Urinary bladder (tissue), 4 donors: ENCODE measurements at places on chromosomes 7 and 10. TPM values are rescaled to one million over a fixed set of nuclear protein-coding genes. Genes with fewer than 3 reads are reported as not detected.

DNA sequence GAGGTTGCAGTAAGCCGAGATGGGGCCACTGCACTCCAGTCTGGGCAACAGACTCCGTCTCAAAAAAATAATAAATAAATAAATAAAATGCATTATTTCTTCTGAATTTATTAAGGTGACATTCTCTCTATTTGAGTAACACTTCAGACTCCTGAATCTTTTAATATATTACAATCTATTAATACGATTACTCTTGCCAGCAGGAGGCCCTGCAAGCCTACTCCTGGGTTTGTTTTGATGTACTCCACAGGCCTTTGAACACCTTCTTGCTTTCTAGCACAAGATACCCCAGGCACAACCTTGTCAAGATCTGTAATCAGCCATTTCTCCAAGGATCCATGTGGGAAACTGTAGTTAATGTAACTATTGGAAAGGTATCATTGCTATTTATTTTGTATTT is 63.5 kb downstream of the COBL start:
- DNase-seq, result no peak

- DNase-seq, result no peak
These were observed 53.5 kb downstream of the ZNF37A start for GRCh38 chr10:38147686-38148085.

DNA sequence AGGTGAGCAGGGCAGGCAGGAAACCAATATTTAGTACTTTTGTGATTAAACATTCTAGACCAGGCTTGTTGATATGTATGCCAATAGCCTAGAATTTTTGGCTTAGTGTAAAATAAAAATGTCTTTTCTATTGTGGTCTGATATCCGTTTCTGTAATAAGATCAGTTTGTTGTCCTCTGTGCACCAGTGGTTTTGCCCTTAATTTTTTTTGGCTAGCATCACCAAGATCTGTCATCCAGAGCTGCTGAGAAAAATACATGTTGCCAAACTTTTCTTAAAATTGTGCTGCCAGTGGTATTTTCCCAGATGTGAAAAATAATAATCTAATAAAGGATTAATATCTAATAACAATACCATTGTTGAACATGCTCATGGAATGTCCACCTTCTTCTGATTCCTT is 115.6 kb downstream of the TWIST1 start:
- no peak for DNase-seq

GRCh38 chr7:71186535-71187057 is 54.7 kb downstream of the GALNT17 start:
- no peak for DNase-seq

DNA sequence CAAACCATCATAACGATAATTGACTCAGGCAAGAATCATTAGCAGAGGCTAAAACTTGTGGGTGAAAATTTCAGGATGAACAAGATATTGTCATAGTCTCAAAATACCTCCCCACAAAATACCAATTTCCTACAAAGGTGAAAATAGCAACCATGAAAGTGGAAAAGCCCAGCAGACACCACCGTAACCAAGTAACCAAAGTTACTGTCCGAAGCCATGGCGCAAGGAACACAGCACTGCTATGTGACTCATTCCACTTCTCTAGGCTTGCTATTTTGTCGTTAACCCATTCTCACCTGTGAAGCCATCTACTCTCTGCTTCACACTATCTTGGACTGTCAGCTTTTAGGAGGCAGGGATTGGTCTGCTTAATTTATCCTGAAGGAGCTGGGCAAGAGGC is 113.8 kb upstream of the CACUL1 start:
- no peak for DNase-seq

GRCh38 chr10:17961551-17962422 is 10.1 kb downstream of the SLC39A12 start:
- no peak for DNase-seq

GRCh38 chr7:138961159-138961558 is 20.0 kb downstream of the KIAA1549 start:
- no peak for DNase-seq

NPC1L1 gene
- 0.25 TPM for polyA plus RNA-seq

MAGI2 gene
- 7.6 TPM for polyA plus RNA-seq

PPP1R9A gene
- 3.5 TPM for polyA plus RNA-seq

TEX47 gene
- polyA plus RNA-seq, result not detected

OPN1SW gene
- polyA plus RNA-seq, result not detected

HGF gene
- 12.3 TPM for polyA plus RNA-seq

CCDC3 gene
- polyA plus RNA-seq, result 30.6 TPM

C7orf57 gene
- polyA plus RNA-seq, result not detected
